ENCODE measurements at places on chromosomes 1 and 21.

GRCh38 chr1:183572721-183573120 lies 17.5 kb downstream of the NCF2 start:
- no peak for DNase-seq

- DNase-seq, result no peak
These were observed 1424.2 kb downstream of the MRPL39 start for GRCh38 chr21:24183077-24183476.

GRCh38 chr1:64161357-64161941 lies 42.0 kb upstream of the UBE2U start:
- no peak for DNase-seq

DNA sequence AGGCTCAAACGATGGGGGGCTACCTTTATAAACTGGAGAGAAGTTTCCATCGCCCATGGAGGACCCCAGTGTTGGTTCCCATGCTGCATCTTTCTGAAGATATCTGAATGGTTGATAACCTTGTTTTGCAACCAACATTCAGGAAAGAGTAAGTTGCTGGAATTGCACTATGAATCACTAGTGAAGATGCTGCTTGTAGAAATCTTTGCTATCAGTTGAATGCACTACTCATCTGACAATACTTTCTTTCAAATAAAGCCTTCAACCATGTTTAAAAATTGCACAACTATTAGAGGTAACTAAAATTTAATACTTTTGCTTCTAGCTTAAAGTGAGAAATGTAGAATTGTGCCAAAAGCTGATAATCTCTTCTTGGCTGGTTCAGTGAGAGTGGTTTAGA lies 86.8 kb upstream of the HIVEP3 start:
- no peak for DNase-seq

DNA sequence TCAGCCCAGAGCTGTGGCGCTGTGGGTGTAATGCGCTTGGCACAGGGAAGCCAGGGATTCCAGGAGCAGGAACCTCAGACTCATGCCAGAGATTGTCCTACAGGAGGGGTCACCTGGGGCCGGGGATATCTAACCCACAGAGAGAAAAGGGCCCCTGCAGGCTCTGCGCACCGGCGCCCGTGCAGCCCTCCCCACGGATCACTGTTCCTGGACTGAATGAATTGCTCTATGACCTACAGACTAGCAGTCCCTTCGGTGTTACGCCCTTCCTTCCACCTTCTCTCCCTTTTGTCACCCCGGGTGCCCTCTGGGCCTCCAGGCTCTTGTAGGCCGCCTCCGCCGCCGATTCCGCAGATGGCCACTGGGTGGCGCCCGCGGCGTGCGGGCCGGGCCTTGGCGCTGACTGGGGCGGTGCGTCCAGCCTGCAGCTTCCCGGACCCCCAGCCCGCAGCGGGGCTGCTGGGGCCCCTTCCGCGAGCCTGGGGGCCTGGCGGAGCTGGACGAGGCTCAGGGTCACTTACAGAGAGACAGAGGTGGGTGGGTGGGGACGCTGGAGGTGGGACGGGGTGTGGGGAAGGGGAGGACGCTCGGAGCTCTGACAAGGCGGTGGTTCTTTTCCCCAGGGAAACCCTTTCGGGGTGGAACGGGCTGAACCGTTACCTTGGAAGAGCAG lies 101.3 kb downstream of the IER5 start:
- peak; percentile 81 for DNase-seq

GRCh38 chr1:19079541-19080472 lies 123.3 kb upstream of the IFFO2 start:
- peak; percentile 10 for DNase-seq

DNA sequence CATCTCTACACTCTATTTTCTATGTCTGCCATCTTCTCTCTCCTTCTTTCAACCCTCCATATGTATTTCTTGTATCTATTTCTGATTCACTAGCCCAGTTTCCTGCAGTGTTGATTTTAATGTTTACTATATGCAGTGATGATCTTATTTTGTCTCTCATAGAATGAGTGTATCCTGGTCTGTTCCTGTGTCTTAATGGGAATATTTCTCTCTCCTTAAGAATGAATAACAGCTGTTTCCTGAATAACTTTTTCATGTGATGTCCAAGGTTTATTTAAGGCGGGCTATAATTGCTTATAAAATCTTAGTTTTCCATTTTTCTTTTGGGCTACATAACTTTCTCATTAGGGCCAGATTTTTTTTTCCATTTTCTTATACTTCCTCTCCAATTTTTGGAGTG lies 144.5 kb downstream of the C1orf21 start:
- no peak for DNase-seq

- DNase-seq, result peak; percentile 80
These were observed at the start of gene NBL1 for GRCh38 chr1:19643602-19644394. Gene NBL1, plus strand, starts transcription at chr1:19644311. Its CDS starts 10,720 bp downstream, at chr1:19655031.

- DNase-seq, result no peak
These were observed 30.9 kb upstream of the CAMK1G start for GRCh38 chr1:209552406-209553264.

DNA sequence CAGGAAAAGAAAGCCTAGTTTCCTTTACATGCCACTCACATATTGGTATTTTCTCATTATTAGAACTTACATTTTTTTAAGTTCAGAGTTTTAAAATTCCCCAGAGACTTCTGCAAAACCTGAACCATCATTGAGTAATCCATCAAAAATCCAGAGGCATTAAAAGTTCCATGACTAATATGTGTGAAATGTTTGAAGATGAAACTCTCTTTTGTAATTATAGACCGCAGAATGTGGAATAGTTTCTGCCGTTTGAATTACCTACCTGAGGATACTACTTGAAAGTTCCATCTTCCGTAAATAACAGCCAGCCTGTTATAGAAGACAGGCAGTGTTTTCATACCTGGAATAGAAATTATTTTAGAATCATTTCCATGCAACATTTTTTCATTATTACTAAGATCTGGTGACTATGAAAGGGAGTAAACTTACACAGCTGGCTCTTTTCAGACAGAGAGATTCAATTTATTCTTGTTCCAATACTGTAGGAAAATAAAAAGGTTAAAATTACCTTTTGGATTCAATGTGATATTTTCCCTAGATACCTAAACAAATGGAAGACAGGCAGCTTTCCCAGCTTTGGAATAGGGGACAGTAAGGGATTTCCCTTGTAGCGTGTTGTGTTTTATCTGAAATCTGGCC lies 131.4 kb downstream of the ST6GALNAC5 start:
- DNase-seq, result no peak

GRCh38 chr1:1407636-1408318 lies 684 bp upstream of the MRPL20 start:
- no peak for DNase-seq

- no peak for DNase-seq
These were observed 57.9 kb downstream of the BRINP2 start for GRCh38 chr1:177228693-177229065.

DNA sequence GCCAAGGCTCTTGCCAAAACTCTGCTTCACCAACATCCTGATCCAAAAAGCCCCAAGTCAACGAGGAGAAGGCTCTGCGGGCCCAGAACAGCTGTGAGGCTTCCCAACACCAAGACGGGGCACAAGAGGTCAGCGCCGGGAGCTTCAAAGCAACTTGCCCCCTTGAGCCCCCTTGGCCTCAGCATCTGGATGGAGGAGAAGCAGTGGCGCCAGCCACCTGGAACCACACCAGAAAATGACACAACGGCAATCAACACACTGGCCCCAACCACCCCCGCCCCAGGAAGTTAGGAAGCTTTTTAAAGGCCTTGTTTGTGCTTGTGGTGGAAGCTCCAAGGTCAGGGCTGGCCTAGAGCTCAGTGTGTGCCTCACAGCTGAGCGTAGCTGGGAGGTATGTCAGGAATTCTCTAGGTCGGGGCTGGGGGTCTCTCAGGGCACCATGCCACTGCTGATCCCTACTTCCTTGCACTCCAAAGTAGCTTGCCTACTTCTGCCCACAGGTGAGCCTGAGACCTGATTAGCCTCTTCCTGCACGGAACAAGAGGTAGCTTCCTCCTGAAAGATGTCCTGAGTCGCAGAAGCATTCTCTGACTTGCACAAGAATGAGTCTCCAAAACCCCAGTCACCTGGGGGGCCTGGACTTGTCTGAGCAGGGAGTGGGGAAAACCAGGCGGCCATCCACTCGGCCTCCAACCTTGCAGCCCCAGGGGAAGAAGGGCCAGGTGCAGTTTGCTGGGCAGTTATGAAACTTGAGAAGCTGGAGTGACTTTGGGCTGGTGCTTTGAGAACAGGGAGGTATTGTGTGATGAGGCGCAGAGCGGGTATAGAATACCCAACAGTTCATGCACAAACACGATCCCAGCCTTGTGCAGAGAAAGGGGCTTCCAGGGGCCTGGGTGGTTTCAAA lies 9.7 kb upstream of the SRP9 start:
- DNase-seq, result peak; percentile 81

DNA sequence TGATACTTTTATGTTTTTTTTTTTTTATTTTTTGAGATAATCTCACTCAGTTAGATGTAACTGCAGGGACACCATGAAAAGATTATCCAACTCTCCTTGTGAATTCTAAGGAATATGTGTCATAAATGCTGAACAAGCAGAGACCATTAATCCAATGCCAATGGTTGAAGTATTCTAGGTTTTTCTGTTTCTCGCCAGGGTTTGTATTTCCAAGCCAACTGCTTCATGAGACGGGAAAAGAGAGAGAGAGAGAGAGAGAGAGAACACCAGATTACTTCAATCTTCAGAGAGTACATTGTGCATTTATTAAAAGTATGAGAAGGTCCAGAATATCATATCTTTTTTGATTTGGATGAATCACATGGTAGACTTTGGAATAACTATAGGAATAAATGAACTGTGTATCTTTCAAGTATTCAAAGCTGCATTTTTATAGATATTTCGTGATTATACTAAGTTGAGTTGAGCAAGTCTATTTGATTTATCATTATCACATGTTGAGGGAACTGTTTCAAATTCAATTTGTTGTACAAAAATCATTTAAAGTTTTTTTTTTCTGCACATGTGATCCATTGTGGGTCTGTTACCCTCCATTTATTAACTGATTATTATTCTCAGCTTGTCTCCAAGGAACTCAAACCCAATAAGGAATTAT lies 108.4 kb downstream of the PLA2G4A start:
- DNase-seq, result no peak
